CD4-positive, alpha-beta T cell treated with Interleukin-2 at 100 ng/mL for 4 hours (primary cell): ENCODE measurements at places on chromosomes 2 and 18.

GRCh38 chr18:55427951-55428350, 160.0 kb downstream of the TCF4 start:
- no peak for DNase-seq

DNA sequence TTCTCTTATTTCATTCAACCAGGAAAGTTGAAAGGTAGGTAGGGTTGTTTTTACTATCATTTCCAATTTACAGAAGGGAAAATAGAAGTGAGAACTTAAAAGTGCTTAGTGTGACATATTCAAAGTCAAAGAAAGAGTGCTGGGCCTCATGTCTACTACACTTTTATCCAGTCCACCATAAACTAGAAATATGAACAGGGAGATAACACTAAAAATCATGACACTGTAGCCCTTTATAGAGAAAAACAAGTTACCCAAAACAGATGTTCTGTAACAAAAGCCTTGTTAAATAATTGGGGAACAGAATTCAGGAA, 20.4 kb downstream of the SLC40A1 start:
- DNase-seq, result no peak

- no peak for DNase-seq
Measured at GRCh38 chr2:221883976-221884375, 311.9 kb upstream of the EPHA4 start.

DNA sequence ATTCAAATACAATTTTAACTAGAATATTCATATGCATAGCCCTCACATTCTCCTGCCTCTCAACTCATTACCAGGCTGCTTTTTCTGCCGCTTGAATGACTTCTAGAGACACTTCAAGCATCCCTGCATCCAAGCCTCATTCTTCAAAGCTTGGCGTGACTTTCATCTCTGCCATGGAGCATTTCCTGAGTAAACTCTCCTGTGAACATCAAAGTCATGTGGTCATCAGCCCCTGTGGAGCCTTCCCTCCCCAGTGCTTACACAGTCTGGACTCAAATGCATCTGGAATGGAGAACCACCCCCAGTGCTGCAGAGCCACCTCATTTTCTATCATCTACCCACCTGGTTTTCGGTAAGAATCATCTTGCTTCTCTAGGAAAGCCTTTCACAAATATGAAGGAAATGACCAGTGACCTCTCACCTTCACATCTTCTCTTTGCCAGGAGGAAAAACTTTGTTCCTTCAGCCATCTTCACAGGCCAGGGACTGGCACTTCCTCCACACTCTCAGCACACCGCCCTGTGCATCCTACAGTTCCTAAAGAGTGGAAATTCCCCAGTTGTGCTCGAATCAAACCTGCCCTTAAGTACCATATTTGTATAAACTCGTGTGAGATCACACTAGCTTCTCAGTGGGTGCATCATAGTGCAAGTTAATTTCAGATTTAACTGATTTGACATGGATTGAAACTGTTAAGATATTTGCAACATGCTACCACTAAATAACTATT, 116.4 kb downstream of the COL6A3 start:
- DNase-seq, result no peak

GRCh38 chr18:11741505-11742145, 52.6 kb downstream of the GNAL start:
- DNase-seq, result no peak

- no peak for DNase-seq
Measured at GRCh38 chr2:71892896-71893295, 254.8 kb downstream of the CYP26B1 start.

DNA sequence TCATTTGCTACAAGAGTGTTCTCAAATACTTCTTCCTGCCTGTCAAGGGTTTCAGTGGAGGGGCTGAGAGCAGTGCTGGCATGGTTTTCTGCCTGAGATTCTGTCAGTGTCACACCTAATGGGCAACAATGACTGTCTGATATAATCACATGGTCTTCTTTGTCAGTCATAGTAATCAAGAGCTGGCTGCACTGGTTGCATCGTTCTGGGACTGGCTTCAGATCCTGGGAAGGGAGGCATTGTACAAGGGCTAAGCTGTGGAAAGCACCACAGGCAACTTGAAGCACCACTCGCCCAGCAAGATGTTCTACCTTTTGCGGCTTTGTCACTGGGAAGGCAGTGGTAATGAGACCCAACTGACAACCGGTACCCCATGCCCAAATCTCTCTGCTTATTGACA, 19.6 kb downstream of the ALS2 start:
- no peak for DNase-seq

- no peak for DNase-seq
Measured at GRCh38 chr2:40285391-40285790, 166.5 kb downstream of the SLC8A1 start.

DNA sequence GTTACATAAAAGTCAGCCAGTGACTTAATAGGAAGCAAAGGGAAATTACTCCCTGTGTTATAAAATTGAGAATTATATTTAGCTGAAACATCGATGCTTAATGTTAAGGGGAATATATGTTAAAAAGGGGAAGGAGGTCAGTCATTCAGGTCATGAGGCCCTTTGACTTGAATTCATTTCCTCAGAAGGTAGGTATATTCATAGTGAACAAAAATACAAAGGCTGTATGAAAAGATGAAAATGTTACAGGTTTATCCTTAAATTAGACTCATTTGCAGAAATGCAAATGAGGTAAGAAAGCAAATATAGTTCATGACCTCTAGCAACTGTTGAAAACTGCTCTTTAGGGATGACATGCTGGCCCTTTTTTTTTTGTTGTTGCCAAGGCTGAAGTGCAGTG, 20.8 kb downstream of the MSH6 start:
- no peak for DNase-seq

- DNase-seq, result no peak
Measured at GRCh38 chr18:68033466-68033865, 516.9 kb upstream of the DSEL start.

DNA sequence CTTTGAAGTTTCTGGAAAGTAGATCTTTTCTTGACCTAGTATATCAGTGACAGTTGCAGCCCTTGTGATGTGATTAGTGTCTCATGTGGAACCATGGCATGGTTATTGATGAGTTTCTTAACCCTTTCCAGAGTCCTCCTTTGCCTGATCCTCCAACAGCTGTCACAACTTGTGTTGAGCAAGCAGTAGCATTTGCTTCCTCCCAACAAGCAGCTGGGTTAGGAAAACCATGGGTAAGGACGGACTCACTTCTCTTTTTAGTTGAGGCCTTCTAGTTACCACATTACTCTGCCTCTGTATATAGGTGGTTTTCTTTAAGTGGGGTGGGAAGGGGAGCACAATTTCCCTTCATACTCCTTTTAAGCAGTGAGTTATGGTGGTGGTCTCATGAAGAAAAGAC, 96.3 kb downstream of the XRCC5 start:
- no peak for DNase-seq

DNA sequence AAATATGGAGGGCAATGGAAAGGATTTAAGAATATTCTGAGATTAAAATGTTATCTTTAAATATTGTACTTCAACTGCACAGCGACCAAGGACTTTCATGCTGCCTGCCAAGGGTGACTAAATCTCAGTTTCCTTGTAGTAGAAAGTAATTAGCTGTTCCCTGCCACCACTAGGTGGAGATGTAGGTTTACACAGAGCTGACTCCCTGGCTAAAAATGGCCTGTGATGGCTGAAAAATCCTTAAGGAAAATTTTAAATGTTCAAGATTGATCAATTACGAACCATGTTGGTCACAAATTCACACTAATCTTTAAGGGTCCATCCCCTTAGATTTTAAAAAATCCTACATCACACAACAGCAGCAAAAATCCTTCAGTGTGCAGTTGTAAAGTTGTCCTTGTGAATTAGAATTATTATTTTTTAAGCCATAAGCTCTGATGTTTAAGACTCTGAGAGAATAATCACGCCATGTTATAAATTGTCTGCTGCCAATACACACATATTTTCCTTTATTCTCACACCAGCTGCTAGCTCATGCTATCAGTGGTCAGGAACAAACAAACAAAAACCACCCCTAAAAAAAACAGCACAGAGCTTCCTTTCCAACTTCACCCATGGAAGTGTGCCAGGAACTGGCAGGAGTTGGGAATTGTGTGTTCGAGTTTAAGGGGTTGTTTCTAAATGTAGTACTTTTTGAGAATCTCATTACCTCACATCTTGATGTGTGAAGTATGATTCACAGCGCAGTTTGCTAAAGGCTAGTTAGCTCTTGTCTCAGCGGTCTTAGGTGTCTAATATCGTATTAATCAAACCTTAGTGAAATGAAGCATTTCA, 399.8 kb downstream of the TMEM182 start:
- DNase-seq, result no peak

GRCh38 chr18:79863161-79864005, 65.6 kb downstream of the KCNG2 start:
- no peak for DNase-seq

- no peak for DNase-seq
Measured at GRCh38 chr2:32436150-32436549, 79.3 kb downstream of the BIRC6 start.

- peak; percentile 45 for DNase-seq
Measured at GRCh38 chr2:241298673-241299072, 16.8 kb downstream of the HDLBP start.

DNA sequence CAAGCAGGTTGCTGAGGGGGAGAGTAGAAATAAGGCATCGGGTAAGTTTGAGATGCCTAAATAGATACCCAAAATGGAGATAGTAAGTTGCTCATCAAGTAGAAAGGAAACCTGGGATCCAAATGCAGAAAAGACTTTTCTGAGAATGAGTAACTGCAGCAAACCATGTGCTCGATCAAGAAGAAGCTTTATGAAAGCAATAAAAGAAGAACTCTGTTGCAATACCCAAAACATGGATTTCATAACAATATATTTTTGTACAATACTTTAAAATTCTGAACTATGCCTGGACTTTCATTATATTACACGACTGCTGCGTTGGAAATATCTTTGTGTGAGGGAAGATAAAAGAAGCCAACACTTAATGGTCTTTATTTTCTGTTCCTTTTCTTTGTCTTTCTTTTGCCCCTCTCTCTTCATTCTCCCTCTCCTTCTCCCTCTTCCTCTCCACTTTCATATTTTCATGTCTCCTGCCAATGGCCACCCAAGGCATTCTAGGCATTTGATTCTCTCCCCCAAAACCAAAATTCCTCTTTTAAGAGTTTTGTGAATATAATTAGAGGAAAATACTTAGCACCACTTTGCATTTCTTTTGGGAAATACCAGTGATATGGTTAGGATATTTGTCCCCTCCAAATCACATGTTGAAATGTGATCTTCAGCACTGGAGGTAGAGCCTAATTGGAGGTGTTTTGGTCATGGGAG, 257.6 kb downstream of the MREG start:
- DNase-seq, result no peak

DNA sequence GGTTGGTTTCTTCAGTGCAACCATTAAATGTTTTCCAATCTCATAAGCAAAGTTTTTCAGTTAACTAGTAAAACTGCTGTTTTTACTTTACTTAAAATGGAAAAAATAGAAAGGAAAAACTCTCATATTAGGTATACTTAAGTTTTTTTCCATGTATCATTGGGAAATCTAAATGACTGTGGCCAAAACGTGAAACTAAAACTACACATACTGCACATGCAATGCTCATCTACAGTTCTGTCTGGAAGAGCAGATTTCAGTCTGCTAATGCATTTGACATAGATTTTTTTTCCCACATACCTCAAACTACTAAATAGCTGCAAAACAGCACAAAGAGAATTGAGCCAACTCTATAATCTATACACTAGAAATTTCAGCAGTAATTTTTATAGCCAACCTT, 62.6 kb downstream of the COL5A2 start:
- DNase-seq, result no peak

DNA sequence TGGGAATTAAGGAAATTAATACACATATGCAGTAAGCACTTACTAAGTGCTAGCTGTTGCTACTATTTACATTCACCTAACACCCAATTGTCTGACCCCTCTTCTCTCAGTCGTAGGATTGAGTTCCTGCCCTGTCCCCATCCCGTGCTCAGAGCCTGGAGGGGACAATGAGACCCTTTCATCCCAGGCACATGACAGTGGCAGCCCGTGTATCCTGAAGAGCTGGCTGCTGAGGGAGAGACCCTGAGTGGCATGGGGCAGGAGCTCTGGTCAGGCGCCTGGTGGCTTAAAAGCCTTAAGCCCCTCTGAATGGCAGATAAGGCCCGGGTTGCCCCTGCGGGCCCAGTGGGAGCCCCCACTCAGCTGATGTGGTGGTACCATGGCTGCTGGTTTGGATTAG, 99.0 kb downstream of the DYSF start:
- DNase-seq, result no peak

GRCh38 chr2:12641441-12641840, 75.3 kb upstream of the TRIB2 start:
- DNase-seq, result no peak

- no peak for DNase-seq
Measured at GRCh38 chr2:15223887-15224286, 337.2 kb downstream of the NBAS start.

DNA sequence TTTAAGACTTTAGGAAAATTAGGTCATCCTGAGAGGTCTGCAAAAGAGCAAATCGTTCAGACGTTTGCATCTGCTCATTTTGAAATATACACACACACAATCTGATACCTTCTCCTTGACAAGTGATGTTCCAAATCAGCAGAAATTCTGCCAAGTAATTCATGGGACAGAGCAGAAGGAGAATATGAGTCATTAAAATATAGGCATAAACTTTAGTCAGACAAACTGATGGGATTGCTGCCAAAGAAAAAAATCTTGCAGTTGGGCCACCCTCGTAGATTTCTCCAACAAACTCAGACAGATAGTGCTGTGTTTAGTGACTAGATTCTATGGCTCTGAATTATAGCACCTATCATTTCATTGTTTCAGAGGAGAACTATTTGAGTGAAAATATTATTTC, 336.3 kb downstream of the NYAP2 start:
- no peak for DNase-seq

- no peak for DNase-seq
Measured at GRCh38 chr2:167689444-167689843, 558.0 kb downstream of the STK39 start.

- DNase-seq, result peak; percentile 27
Measured at GRCh38 chr18:51028201-51028805, 1.7 kb upstream of the SMAD4 start.

DNA sequence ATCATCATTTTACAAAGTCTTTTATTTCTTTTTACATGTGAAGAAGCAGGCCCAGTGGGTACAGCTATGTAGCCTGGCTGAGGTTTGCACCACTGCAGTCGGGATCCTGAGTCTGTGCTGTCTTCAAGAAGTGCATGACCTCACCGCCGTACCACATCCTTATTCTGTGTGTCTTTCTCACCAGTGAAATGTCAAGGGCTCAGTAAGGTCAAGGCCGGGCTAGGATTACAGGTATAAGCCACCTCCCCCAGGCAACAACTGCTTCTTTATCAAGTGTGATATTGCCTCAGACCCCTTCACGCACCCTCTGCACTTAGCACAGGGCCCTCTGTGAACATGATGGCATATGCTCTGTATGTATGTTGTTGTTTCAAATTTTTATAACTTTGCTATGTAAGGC, 76.7 kb downstream of the PIEZO2 start:
- DNase-seq, result no peak
